Activated CD4-positive, alpha-beta T cell treated with anti-CD3 and anti-CD28 coated beads for 36 hours (primary cell): ENCODE measurements at places on chromosomes 2 and 18. TPM values are rescaled to one million over a fixed set of nuclear protein-coding genes. Genes with fewer than 3 reads are reported as not detected.

The FSHR gene
- total RNA-seq, result not detected

The GKN1 gene
- not detected for total RNA-seq

The ADRA2B gene
- 0.54 TPM for total RNA-seq

The REG1B gene
- not detected for total RNA-seq

The TEKT4 gene
- total RNA-seq, result not detected

The CRYBA2 gene
- not detected for total RNA-seq

The TMEM182 gene
- total RNA-seq, result 7.4 TPM

The FEV gene
- not detected for total RNA-seq

The SPP2 gene
- not detected for total RNA-seq

The CFAP53 gene
- total RNA-seq, result 0.37 TPM

The C1GALT1C1L gene
- not detected for total RNA-seq

The FAM117B gene
- total RNA-seq, result 15.3 TPM

The TMEM18 gene
- 27.1 TPM for total RNA-seq

The TPRKB gene
- total RNA-seq, result 35.3 TPM

The DGKD gene
- total RNA-seq, result 57.0 TPM

The DAW1 gene
- not detected for total RNA-seq

The PRKAG3 gene
- total RNA-seq, result not detected

The RTP5 gene
- 0.07 TPM for total RNA-seq

The EVA1A gene
- total RNA-seq, result not detected

The NOSTRIN gene
- total RNA-seq, result not detected

The NEDD4L gene
- total RNA-seq, result 6.4 TPM

The UPP2 gene
- total RNA-seq, result not detected

The RAB17 gene
- 0.18 TPM for total RNA-seq

The CD8A gene
- 1.1 TPM for total RNA-seq

The ZNF521 gene
- not detected for total RNA-seq

The MC2R gene
- total RNA-seq, result not detected

The LYG2 gene
- total RNA-seq, result not detected

The STPG4 gene
- 0.14 TPM for total RNA-seq

The MYO1B gene
- 29.7 TPM for total RNA-seq

The FNDC4 gene
- not detected for total RNA-seq

The TP53I3 gene
- 1.2 TPM for total RNA-seq
